Naive thymus-derived CD4-positive, alpha-beta T cell (primary cell): ENCODE measurements at places on chromosomes 12 and 14. TPM values are rescaled to one million over a fixed set of nuclear protein-coding genes. Genes with fewer than 3 reads are reported as not detected.
A peak's percentile ranks its signal among the peaks of the same experiment; 100 is the strongest.

OAS1 gene
- 32.9 TPM for total RNA-seq

DNA sequence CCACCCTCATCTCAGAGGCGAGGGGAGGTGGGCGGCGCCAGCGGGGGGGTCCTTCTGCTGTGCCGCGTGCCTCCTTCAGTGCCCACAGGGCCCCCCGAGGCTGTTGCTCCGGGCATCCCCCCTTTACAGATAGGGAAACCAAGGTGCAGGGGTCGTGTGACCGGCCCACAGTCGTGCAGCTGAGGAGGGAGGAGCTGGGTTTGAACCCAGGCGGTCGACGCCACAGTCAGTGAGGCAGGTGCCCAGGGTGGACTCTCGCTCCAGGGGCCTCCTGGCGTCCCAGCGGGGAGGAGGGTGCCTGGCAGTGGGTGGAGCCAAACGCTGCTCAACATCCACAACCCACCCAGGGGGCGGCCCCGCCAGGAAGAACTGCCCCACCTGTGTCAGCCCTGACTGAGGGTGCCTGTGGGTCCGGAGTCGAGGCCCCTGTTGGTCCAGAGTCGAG, 8.6 kb downstream of the GALNT9 start:
- no peak overlapping the region for H3K4me3 ChIP-seq
- DNase-seq = no peak
- H3K27me3 ChIP-seq = no peaks in the 10 kb centered on the region
- H3K36me3 ChIP-seq = no peaks in the 10 kb centered on the region
- no peak overlapping the region for H3K27ac ChIP-seq

CD163L1 gene
- 0.47 TPM for total RNA-seq

WNT1 gene
- 1.5 TPM for total RNA-seq

SLC2A14 gene
- 4.3 TPM for total RNA-seq

DNA sequence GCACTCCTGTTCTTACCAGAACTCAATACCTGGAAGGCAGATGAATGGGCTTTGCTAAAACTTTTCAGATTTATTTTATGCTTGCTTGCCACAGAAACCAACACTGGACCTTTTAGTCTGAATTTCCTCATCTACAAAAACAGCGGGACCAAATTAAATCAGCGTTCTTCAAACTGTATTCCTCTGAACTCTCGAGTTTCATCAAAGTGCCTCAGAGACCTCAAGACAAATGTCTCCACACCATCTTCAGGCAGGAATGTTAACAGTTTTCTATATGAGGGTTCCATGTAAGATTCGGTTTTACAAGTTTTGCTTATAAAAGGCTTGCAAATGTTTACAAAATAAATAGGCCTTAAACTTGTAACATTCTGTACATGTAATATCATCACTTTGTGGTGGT, 74.6 kb downstream of the MED13L start:
- no peaks in the 10 kb centered on the region for H3K36me3 ChIP-seq
- H3K4me1 ChIP-seq = no peaks in the 10 kb centered on the region
- H3K4me3 ChIP-seq = no peak overlapping the region
- no peak for DNase-seq
- H3K27ac ChIP-seq = no peak overlapping the region
- H3K27me3 ChIP-seq = no peaks in the 10 kb centered on the region

GRCh38 chr12:121025442-121026226, 9.3 kb upstream of the C12orf43 start:
- no peak overlapping the region for H3K4me3 ChIP-seq
- peaks cover under 1% of the 10 kb centered on the region for H3K36me3 ChIP-seq
- no peaks in the 10 kb centered on the region for H3K27me3 ChIP-seq
- H3K27ac ChIP-seq = no peak overlapping the region
- no peak for DNase-seq
- H3K4me1 ChIP-seq = no peaks in the 10 kb centered on the region

DNA sequence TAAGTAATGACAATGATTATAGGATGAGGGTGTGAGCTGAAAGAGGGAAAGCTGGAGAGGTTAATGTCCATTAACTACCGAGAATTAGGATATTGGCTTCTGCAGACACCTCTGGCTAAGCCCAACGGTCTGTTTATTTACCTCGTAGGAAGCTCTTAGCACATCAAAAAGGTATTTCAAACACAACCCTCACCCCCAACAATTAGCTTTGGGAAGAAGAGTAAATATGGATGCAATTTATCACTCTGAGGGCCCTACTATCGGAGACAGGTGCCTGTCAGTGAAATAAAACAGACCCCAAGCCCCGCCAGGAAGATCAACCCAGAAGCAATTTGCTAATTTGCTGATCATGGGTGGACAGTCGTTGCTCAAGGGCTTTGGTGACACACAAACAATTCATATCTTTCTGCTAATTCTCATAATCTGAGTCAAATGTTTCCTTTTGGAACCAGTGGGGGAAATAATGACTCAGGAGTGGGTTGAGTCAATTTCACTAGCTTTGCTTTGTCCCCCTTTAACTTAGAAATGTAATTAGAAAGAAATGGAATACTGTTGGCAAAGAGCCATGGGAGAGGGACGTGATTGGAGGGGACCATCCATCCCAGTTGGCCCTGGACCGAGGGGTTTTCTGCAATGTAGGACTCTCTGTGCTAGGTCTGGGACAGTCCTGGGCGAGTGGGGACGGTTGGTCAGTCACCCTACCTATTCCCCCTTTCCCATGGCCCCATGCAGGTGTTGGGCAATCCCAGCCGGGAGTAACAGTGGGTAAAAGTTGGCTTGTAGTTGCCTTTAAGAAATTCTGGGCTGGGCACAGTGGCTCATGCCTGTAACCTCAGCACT, 99.1 kb upstream of the MED13L start:
- no peak overlapping the region for H3K27ac ChIP-seq
- no peak for DNase-seq
- no peak overlapping the region for H3K4me3 ChIP-seq
- no peaks in the 10 kb centered on the region for H3K36me3 ChIP-seq

- H3K4me3 ChIP-seq = no peak overlapping the region
- H3K4me1 ChIP-seq = no peaks in the 10 kb centered on the region
- no peak overlapping the region for H3K27ac ChIP-seq
- no peaks in the 10 kb centered on the region for H3K27me3 ChIP-seq
These were observed 24.2 kb downstream of the TRHDE start for GRCh38 chr12:72296389-72296788.

DNA sequence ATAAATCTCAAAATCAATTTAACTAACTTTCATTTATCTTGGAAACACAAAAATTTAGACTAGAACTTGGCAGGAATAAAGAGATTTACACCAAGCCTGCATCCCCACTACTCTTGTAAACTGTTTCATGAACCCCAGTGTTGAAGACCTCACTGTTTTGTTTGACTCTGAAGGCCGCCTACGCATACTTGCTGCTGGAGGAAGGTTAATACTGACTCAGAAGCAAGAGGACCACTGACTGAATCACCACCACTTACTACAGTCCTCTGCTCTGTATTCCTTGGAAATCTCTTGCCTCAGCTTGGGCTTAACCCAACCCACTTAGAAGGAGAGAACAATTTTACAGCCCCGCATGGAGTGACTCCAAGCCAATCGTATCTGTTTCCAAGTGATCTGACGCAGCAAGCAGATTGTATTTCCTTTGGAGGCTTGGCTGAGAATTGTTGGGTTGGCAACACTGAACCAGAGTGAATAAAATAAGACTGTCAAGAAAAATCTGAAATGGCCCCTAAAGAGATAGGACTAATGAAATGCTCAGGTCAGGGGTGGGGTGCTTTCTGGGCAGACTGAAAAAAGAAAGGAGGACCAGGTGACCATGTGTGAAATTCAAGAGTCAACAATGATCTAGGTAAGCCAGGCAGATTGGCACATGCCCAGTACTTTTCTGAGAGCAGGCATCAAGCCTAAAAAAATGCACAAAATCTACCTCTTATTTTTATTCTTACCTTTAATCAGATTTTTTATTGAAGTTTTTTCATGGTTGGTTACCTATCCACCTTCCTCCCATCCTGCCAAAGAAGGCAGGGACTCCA, 248.6 kb downstream of the ZFP36L1 start:
- H3K4me3 ChIP-seq = no peak overlapping the region
- H3K27ac ChIP-seq = no peak overlapping the region

DNA sequence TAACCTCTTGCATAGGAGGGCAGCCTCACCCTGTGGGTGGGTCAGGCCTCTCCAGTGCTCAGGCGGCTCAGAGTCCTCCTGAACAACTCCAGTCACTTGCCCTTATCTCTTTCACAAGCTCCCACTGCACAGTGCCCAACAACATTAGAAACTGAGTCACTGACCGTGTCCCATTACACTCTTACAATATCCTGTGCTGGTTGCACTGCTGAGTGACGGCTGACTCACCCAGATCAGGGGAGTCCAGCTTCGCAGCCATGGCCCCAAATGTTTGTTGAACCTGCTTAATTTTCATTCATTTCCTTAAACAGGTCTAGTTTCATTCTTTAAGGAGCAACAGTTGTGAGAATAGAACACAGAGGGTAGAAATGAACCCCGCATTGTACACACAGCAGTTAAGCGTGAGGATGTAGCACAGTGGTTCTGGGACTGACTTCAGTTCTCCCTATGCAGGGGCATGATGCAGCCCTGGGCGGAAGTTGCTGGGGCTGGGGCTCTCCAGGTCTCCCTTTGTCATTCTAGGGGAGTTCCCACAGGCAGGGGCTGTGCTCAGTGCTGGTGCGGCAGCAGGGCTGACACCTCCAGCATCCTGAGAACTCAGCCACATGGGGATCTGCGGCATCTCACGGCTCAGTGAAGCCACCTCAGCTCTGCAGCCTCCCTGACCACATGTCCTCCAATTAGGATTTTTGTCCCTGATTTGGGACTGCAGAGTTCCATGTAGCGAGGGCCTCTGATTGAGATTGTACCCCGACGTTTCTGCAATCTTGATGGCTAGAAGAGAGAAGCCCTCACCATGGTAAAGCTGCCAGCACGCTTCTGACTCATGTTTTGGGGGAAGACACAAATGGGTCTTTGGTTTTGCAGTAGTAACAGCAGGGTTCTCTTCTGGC, 16.1 kb downstream of the GPR68 start:
- no peaks in the 10 kb centered on the region for H3K36me3 ChIP-seq
- H3K4me3 ChIP-seq = peak overlapping the region; percentile 34
- H3K27ac ChIP-seq = peak overlapping the region; percentile 57
- peak; percentile 60 for DNase-seq
- H3K4me1 ChIP-seq = peaks cover 89% of the 10 kb centered on the region
- H3K27me3 ChIP-seq = no peaks in the 10 kb centered on the region

GRCh38 chr14:48086516-48086915, 411.1 kb upstream of the MDGA2 start:
- no peaks in the 10 kb centered on the region for H3K36me3 ChIP-seq
- no peak for DNase-seq
- no peaks in the 10 kb centered on the region for H3K27me3 ChIP-seq
- H3K4me1 ChIP-seq = no peaks in the 10 kb centered on the region
- H3K4me3 ChIP-seq = no peak overlapping the region
- no peak overlapping the region for H3K27ac ChIP-seq

GRCh38 chr12:101967506-101967905, 90.1 kb downstream of the DRAM1 start:
- DNase-seq = no peak
- H3K36me3 ChIP-seq = no peaks in the 10 kb centered on the region
- H3K27ac ChIP-seq = no peak overlapping the region
- no peaks in the 10 kb centered on the region for H3K27me3 ChIP-seq
- no peak overlapping the region for H3K4me3 ChIP-seq

GRCh38 chr12:131199221-131199620, 245.5 kb downstream of the ADGRD1 start:
- no peaks in the 10 kb centered on the region for H3K36me3 ChIP-seq
- H3K4me3 ChIP-seq = no peak overlapping the region
- H3K4me1 ChIP-seq = no peaks in the 10 kb centered on the region
- no peak for DNase-seq

DNA sequence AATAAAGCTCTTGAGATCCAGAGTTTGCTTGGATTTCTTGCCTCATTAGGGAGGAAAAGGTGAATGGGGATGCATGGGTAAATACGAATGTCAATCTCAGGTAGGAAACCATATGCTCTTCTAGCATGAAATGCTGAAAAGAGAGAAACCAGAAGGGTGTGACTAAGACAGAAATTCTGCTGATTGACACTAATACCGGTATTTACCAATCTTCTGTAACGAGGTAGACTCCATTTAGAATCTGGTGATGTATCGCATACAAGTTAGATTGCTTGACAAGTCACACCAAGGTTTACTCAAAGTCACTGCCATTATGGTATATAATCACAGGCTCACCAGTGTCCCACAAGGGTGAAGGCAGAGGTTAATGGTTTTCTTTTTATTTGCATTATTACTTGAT, 337.9 kb downstream of the NRXN3 start:
- H3K4me3 ChIP-seq = no peak overlapping the region
- H3K27me3 ChIP-seq = no peaks in the 10 kb centered on the region
- no peaks in the 10 kb centered on the region for H3K36me3 ChIP-seq
- no peaks in the 10 kb centered on the region for H3K4me1 ChIP-seq
- no peak overlapping the region for H3K27ac ChIP-seq

- H3K4me3 ChIP-seq = no peak overlapping the region
- no peak for DNase-seq
- no peaks in the 10 kb centered on the region for H3K27me3 ChIP-seq
- H3K27ac ChIP-seq = no peak overlapping the region
- no peaks in the 10 kb centered on the region for H3K36me3 ChIP-seq
These were observed 13.3 kb downstream of the BEST3 start for GRCh38 chr12:69685810-69686209.

- no peak overlapping the region for H3K27ac ChIP-seq
- H3K4me1 ChIP-seq = no peaks in the 10 kb centered on the region
- no peaks in the 10 kb centered on the region for H3K36me3 ChIP-seq
These were observed 599.3 kb downstream of the SLC6A15 start for GRCh38 chr12:84313323-84313675.
